Activated CD4-positive, alpha-beta T cell treated with anti-CD3 and anti-CD28 coated beads for 36 hours (primary cell): ENCODE measurements at places on chromosomes 5 and 9.

DNA sequence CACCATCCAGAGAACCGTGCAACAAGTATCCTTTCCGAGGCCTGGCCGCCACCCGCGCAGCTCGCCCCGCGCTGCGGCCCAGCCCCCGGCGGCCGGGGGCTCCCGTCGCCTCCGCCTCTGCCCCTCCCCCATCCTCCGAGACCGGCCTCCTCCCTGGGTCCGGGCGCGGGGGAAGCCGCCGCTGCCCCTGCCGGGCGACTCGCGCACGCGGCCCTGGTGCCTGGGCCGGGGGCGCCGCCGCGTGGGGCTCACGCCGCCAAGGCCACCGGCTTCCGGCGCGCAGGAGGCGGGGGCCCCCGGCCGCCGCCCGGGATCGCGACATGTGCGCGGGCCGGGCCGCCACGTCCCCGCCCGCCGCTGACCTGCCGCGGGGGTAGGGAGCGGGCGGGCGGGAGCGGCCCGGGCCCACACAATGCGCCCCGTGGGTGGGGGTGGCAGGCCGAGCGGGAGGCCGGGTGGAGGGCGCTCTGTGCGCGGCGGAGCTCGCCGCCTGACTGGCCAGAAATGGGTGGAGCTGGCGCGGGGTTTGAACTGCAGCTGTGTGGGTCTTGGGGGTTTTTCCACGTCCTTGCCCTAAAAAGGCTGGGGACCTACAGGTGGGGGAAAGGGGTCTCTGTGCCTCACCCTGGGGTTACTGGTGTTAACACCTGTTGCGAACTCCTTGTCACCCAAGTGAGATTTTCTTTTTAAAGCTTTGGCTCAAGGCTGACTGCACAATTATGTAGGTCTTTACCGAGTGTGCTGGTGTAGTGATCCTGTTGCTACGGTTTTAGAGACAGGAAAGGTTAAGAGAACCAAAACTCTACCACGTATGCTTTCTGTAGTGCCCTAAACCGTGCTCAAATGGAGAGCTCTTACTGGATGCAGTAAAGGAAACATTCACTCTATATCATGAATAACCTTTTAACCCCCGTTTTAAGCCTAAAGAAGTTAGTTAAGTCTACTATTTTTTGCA lies 32.3 kb downstream of the TNPO1 start:
- peak; percentile 66 for DNase-seq

DNA sequence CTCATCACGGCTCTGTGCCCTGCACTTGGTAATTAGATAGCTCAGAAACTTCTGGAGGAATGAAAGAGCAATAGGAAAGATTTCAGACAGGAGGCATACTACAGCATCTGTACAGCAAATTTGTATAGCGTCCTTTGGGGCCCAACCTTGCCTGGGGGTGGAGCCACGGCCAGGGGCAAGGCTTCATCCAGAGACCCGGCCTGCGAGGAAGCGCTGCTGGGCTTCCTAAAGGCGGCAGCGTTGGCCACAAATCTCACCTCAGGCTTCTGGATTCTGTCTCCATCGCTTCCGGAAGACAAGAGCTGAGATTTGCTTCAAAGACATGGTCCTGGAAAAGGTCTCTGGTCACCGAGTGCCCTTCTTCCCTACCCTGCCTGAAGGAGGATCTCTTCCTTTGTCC lies 12.2 kb upstream of the SPATA31D1 start:
- no peak for DNase-seq

DNA sequence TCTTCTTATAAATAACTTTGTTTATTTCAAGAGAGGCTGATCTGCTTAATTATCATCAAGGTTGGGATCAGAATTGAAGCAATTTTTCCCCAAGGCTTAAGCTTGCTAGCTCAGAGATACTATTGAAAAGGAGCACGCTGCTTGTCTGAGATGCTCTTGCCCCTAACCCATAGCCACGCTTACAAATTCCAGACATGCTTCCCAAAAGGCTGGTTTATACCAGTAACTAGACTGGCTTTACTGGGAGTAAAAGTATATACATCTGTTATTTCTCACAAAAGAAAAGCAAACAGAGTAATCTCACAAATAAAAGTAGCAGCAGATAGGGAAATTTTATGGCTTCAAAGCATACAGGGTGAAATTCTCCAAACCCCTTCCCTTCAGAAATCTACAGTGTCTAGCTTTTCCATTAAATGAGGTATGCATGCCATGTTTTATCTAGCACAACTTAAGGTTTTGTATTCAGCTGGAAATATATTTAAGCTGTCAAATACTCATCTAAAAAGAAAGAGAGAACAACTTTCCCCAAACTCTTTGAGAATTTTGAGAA lies 163.2 kb upstream of the TRPC7 start:
- DNase-seq = no peak

GRCh38 chr9:113299800-113300292 lies 3.3 kb downstream of the RNF183 start:
- no peak for DNase-seq

DNA sequence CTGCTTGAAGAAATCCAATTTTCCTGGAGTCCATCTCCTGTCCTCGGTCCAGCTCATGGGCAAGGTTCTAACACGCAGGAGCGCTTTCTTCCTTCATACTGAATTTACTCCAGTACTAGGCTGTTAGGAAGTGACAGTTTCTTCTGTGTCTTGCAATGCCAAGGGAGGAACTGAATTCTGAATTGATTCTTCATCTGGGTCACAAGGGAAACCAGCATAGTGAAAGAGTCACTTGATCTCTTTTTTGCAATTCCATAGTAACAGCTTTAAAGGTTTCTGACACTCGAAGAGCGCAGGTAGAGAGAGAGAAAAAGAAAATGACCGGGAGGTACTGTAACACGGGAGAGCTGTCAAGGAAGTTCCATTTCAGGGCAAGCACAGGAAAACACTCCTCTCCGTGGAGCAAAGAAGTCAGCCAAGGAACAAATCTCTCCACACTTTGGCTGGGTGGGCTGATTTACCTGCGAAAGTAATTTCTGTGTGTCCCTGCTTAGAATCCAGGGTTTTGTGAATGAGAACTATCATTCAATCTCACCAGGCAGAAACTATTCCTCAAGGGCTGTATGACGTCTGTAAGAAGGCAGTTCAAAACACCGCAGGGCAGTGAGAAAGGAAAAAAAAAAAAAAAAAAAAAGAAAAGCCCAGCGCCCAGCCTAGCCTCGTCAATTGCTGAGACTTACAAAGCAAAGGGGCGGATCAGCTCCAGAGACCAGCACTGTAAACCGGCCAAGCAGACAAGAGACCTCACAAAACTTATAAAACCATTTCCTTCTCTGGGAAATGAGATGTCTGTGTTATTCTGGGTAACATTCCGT lies 617.8 kb downstream of the PDE4D start:
- no peak for DNase-seq

GRCh38 chr5:37662362-37662761 lies 177.5 kb downstream of the GDNF start:
- DNase-seq = no peak

GRCh38 chr5:14593326-14594021 lies 11.9 kb downstream of the OTULINL start:
- peak; percentile 34 for DNase-seq

DNA sequence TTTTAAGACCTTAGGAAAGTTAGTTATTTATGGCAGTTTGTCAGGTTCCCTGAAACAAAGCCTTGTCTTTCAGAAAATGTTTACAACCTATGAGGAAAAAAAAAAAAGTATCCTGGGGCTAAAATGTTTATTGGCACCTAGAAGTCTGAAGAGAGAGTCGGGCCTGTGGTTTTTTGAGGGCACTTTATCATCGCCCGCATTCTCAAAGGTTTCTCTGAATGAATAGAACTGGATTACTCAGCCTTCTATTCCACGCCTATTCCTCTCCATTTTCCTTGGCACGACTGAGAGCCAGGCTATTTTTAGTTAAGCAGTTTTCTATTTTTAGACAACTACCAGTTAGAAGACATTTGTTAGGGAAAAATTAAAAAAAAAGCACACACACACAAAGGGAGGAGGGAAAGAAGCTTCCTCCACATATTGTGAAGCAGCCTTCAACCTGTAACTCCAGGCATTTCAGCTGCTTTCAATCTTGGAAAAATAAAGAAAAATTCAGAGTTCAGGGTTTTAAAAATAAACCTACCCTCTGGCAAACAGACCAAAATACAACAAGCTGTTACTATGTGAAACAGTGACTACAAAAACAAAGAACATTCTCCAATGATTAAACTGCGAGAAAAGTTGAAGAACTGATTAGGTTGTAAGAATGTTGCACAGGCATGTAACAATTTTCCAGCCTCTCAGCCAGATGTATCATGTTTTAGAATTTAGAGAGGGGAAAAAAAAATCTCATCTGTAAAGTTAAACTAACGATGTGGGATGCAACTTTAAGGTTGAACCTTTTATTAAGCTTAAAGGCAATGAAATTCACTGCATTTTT lies 97.0 kb downstream of the MEF2C start:
- peak; percentile 30 for DNase-seq

DNA sequence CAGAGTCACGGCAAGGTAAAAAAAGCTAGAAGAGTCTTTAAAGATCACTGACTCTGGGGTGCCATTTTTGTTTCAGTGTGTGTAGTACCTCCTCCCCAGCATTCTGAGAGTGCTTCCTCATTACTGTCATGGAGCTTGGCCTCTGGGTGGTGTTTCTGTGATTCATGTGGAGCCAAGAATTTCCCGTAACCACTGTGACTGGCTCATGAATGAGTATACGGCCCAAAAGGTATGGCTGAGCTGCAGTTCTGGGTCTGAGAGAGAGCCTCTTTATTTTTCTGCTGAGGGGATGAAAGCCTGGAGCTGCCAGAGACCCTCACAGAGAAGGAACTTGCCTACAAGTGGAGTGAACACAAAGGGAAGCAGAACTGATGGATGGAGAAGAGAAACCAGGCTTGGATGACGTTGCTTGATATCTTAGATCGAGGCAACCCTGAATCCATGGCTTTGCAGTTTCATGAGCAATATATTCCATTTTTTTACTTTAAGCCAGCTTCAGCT lies 85.6 kb downstream of the PTTG1 start:
- peak; percentile 68 for DNase-seq

DNA sequence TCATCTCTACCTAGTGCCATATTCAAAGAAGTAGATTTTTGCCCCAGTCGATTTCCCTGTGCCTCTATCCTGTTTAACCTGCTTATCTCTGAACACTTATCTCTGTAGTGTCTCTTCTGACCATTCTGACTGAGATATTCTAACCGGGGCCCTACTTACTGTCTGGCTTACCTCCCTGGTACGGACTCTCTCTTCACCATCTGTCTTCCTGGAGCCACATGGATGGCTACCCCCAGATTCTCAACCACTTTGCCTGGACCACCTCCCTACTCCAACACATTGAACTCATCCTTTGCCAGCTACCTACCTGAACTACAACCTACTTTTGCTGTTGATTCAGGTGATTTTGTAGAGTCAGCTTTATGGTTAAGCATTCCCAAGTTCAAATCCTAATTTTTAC lies 397.4 kb upstream of the SLC24A2 start:
- DNase-seq = no peak

- DNase-seq = no peak
Observed at GRCh38 chr5:67515762-67516161, 319.2 kb upstream of the CD180 start.

GRCh38 chr5:102903074-102903871 lies 148.2 kb downstream of the PAM start:
- DNase-seq = no peak

DNA sequence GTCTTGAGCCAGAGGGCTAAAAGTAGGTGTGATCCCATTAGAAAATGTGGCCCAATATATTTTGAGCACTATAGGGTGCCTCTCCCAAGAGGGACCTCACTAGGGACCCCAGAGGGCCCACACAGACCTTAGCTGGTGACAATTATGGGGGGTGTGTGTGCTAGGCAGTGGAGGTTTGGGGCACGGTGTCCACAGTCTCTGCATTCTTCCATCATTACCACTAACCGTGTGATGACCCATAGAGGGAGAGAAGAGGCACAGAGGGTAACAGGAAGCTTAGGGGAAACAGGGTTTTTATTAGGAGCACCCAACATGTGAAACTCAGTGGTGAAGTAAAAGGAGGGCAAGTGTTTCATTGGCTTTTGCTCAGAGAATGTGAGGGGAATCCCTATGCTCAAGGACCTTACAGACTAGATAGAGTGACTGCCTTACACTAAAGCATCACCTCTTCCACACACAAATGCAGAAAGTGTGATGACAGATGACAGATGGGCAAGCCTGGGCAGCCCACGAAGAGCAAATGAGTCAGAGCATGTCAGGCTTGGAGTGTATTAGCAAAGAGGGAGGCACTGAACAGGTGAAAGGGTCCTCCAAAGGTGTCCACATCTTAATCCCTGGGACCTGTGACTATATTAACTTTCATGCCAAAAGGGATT lies 2.5 kb upstream of the ACTL7A start:
- peak; percentile 9 for DNase-seq

DNA sequence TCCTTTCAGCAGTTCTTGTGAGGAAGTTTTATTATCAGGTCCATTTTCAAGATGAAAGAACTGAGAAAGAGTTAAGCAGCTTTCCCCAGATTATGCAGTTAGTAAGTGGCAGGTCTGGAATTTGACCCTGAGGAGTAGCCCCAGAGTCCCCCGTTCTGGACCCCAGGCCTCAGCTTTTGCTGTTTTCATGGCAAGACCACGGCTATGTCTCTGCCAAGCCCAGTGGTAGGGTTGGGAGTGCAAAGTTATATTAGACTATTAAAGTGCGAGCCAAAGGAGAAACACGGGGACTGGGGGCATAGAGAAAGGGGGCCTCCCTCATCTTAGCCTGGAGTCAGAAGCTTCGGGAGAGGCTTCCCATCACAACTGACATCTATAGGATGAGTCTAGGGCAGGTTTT lies 19.3 kb upstream of the ORM1 start:
- DNase-seq = no peak

DNA sequence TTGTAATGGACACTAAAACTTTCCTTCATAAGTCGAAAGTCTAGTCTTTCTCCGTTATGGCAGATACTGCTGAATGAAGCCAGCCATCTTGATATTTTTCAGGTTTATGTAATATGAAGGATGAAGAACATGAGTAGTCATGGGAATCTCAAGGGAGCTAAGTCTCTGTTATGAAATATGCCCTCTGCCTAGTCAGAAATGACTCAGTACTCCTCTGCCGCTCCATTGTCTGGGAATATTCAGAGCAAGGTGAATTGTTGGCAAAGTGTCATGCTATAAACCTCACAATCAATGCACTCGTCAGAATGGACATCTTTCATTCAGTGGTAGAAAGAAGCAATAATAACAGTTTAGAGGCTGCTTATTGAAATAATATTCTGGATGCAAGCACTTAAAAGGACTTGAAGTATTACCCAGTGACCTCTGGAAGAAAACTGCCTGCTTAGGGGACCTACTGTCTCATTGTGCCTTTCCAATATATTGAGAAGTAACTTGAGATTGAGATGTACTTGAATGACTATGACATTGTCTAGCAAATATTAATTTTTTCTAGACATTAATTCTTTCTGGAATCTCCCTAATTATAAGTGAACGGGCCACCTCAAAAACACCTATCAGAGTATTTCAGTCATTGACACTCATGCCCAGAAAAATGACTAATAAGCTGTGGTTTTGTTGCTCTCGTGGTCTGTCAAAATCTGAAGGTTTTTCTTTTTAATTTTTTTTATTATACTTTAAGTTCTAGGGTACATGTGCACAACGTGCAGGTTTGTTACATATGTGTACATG lies 1011.5 kb upstream of the ACO1 start:
- no peak for DNase-seq

DNA sequence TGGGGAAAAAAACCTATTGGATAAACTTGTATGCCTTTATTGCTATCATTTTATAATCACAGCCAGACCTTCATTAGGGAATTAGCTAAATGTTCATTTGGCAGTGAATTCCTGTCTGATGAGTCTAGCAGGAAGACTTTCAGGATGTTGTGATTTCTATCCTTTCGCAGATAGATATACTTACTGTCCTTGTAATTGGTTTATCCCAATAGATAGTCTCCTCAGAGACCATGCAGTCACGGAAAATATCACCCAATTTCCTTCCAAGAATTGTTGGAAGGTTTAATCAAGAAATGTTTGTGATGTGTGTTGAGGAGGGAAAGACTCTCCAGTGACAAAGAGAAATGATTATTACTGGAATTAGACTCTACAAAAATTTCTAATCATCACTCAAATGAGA lies 1937.9 kb upstream of the WWC1 start:
- no peak for DNase-seq
